ENCODE measurements at places on chromosomes 7 and 10. TPM values are rescaled to one million over a fixed set of nuclear protein-coding genes. Genes with fewer than 3 reads are reported as not detected.

CHAT gene
- not detected for total RNA-seq

AASS gene
- total RNA-seq = 9.0 TPM

SLC26A5 gene
- total RNA-seq = 0.51 TPM

SPDYE11 gene
- not detected for total RNA-seq

ZNF789 gene
- 1.9 TPM for total RNA-seq

TAS2R5 gene
- total RNA-seq = 1.6 TPM

DRGX gene
- total RNA-seq = not detected

GRCh38 chr10:17443707-17444387 is 10.5 kb downstream of the ST8SIA6 start:
- no peak for DNase-seq

DNA sequence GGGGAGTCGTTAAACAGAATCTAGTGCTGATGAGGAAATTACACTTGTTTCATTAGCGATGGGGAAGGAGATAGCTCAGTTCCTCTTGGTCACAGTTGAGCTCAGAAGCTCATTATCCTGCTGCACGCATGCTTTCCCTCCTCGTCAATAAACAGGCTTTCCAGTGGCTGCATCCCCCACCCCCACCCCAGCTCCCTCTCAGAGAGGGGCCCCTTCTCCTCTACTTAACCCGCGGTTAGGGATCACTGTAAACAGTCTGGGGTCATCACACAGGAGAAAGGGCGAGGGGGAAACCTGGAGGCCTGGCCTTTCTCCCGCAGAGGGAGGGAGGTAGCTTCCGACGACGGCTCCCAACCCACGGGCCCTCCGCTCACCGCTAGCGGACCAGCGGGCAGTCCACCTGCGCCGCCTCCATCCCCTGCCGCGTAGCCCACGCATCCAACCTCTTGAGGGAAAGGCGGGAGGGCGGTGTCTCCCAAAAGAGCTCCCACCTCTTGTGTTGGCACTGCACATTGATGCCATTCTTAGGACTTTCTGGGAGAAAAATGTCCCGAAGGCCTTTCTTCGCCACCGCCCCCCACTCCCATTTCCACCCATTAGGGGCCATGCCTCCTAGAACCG is 80.8 kb downstream of the PAX2 start:
- DNase-seq = no peak

GRCh38 chr7:17229228-17229627 is 69.2 kb upstream of the AHR start:
- no peak for DNase-seq

DNA sequence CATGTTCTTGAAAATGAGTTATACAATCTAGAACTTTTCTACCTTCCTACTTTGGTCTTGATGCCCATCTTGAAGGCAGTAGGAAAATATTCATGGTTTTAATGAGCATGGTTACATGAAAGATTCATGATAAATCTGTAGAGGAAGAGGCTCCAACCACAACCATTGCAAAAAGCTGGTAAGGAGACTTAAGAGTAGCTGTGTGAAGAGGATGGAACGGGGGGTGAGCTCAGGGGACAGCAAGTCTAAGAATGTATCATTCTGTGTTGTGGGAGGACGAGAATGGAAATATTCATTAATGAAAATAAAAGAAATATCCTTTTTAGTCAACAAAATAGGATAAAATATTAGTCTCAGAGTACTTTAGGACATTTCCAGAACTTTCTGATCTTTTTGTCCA is 81.1 kb downstream of the BMPER start:
- DNase-seq = no peak

GRCh38 chr10:22245567-22245966 is 27.8 kb upstream of the EBLN1 start:
- no peak for DNase-seq

- no peak for DNase-seq
Observed at GRCh38 chr10:48464121-48464870, 140.6 kb downstream of the ARHGAP22 start.

GRCh38 chr7:27245124-27245797 is 2.7 kb downstream of the EVX1 start:
- no peak for DNase-seq

DNA sequence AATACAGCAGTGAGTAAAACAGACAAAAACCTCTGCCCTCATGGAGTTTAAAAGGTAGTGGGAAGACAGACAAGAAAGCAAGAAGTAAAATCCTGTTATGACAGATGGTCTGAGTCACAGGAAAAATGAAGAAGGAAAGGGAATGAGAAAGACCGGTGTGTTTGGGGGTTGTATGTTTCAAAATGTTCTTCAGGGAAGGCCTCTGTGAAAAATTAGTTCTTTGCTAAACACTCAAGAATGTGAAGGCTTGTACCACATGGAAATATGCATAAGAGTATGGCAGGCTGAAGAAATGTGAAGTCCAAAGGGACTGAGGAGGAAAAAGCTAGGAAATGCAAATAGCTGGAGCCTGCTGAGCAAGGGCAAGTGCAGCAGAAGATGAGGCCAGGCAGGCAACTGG is 315.9 kb upstream of the SEMA3A start:
- DNase-seq = no peak

- DNase-seq = peak; percentile 6
Observed at GRCh38 chr10:43128331-43128730, 9.9 kb upstream of the CSGALNACT2 start.

GRCh38 chr10:86944907-86945306 is 12.5 kb downstream of the MMRN2 start:
- DNase-seq = peak; percentile 82

GRCh38 chr10:76395251-76395650 is 963.8 kb downstream of the LRMDA start:
- no peak for DNase-seq
